ENCODE measurements at places on chromosomes 4 and X.

DNA sequence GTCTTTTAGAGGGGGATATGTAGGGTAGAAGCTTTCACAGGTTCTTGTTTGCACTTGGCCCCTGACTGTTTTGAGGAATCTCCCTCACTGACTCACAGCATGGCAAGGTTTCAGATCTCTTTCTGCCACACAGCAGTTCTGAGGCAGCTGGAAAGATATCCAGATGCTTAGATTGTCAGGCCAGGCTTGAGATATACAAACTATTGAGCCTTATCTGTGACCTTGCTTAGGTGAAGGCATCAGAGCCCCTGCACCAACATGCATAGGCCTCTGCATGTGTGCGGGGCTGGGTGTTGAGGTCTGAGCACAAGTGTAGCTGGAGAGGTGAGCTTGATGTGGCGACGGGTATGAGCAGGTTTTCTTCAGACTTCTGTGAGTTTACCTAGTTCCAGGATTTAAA is 80.9 kb upstream of the MSANTD1 start:
- no peak for DNase-seq

- no peak for DNase-seq
Measured at GRCh38 chrX:132474544-132475248, 14.1 kb downstream of the MBNL3 start.

- DNase-seq = no peak
Measured at GRCh38 chrX:101619364-101619763, 1.6 kb upstream of the ARMCX6 start.

- no peak for DNase-seq
Measured at GRCh38 chrX:120560405-120560841, 339 bp downstream of the CUL4B start.

GRCh38 chrX:13478740-13479451 is 90.5 kb upstream of the EGFL6 start:
- DNase-seq = no peak

All from forelimb muscle (tissue), 1 donor.